ENCODE measurements at places on chromosomes 2 and 18.

- DNase-seq = no peak
Observed at GRCh38 chr2:134466141-134466540, 212.3 kb downstream of the MGAT5 start.

GRCh38 chr2:28746429-28747111, 5.1 kb upstream of the PPP1CB start:
- no peak for DNase-seq

DNA sequence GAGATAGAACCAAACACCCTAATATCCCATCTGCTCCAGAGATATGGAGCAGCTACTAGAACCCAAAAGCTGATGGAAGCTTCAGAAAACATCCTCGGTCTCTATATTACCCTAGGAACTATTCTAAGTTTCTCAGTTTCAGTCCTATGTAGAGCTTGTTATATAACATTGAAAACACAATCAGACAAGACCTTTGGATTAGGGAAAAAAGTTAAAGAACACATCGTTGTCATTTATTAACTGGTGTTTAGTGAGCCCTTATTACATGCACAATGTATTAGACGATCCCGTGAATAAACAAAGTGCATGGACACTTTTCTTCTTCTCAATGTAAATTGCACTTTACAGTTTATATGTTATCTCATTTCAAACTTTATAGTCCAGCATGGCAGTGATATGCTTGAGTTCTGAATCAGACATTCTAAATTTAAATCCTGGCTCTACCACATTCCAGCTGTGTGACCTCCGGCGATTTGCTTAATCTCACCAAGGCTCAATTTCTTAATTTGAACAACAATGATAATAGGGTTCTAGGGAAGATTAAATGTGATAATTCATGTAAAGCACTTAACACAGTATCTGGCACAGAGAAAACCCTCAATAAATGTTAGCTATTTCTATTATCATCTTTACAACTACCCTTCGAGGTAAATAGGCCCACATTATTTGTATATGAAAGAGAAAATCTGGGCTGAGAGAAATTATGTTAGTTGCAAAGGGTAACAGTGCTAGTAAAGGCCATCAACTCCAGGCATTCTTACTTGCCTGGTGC, 83.6 kb upstream of the PIK3C3 start:
- no peak for DNase-seq

DNA sequence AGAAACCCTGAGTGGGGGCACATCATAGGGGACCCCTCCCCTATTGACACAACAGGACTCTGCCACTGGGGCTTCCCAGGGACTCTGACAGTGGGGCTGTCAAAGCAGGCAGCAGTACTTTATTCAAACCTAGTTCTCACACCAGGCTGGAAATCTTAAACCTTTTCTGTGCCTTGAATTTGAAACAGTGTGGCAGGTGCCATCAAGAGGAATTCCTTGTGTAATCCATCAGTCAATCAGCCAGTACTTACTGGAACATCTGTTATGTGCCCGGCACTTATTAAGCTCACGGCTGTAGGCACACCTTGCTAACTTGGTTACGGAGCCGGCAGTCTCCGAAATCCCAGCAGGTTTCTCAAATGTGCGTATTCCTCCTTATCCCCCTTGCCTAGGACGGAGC, 12.0 kb downstream of the GLI2 start:
- DNase-seq = no peak

DNA sequence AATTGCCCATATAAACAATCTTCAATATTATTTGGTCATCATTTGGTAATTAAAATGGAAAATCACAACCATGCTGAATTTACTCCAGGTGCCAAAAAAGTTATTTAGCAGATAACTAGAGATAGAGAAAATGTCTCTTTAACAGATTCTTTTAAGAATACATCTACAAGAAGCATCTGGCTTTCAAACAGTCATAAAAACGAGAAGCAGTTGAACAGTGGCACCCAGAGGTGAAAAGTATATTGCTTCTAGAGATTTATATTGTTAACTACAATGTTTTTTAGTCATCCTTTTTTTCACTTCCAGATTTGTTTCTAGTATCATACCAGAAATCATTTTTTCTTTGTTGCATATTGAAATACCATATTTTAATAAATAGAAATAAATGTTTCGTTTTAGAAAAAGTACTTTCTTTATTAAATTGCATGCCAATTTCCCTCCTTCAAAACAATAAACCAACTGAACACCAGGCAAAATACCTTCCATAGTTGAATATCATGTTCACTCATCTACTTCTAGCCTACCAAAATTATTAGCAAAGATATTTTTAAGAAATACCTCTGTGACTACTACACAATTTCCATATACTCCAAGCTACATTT, 65.4 kb upstream of the HNRNPA3 start:
- peak; percentile 26 for DNase-seq

DNA sequence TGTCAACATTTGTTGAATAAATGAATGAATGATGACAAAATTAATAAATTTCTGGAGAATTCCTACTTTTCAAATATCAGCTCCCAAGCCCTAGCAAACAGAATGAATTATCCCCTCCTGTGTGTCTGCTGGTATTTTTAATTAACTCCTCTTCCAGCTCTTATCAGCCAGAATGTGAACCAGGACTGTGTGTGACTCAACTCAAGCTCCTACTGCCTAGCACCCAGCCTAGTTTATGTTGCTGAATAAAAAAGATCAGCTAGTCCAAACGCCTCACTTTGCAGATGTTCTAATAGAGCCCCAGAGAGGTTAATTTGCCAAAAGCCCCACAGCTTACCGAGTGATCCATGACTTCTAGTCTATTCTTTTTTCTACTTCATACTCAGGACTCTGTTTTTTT, 50.3 kb downstream of the RABL2A start:
- DNase-seq = no peak

DNA sequence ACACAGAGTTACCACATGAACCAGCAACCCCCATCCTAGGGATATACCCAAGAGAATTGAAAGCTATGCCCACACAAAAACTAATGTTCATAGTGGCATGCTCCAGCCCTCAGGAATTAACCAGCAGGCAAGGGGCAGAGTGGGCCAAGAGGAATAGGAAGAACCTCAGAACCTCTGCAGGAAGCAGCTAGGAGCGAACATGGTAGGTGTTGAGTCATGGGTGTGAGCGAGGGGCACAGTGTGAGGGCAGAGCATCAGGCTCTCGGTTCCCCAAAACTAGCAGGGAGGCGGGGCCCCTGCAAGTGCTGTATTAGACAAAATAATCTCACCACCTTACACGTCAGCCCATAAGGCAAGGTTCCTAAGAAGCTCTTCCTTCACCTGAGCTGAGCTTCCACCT, 5.6 kb upstream of the RUFY4 start:
- no peak for DNase-seq

- no peak for DNase-seq
Observed at GRCh38 chr2:26335231-26335630, 10.7 kb upstream of the SELENOI start.

DNA sequence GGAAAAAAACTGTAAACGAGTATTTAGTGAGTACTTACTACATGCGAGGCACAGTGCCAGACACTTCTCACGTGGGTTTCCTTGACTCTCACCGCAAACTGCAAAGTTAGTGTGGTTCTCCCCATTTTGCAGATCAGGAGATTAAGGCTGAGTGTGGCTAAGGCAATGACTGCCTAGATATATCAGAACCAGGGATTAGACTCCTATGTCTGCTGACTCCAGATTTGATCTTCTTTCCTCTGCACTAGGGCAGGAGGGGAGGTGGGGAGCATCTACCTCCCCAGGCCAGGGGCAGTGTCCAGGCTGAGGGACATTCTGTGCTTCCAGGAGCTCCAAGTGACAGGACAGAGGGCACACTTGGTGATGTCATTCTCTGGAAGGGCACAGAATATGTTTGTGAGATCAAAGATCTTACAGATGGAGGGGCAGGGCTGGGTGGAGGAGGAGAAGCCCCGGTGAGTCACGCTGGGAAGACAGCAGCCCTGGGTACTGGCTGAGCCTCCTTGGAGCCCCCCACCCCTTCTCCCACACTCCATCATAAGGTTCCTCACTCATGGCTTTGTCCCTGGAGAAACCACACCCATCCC, 92.4 kb downstream of the RHOB start:
- DNase-seq = no peak

GRCh38 chr2:187783446-187783845, 229.2 kb upstream of the TFPI start:
- no peak for DNase-seq

GRCh38 chr18:6994056-6994770, 123.4 kb downstream of the LAMA1 start:
- peak; percentile 22 for DNase-seq

GRCh38 chr2:145827235-145827634, 1307.3 kb upstream of the ZEB2 start:
- no peak for DNase-seq

GRCh38 chr18:4063545-4063944, 391.6 kb downstream of the DLGAP1 start:
- no peak for DNase-seq

- DNase-seq = no peak
Observed at GRCh38 chr2:8433390-8433789, 248.5 kb upstream of the ID2 start.

- DNase-seq = no peak
Observed at GRCh38 chr2:173002751-173003541, 72.7 kb upstream of the MAP3K20 start.

DNA sequence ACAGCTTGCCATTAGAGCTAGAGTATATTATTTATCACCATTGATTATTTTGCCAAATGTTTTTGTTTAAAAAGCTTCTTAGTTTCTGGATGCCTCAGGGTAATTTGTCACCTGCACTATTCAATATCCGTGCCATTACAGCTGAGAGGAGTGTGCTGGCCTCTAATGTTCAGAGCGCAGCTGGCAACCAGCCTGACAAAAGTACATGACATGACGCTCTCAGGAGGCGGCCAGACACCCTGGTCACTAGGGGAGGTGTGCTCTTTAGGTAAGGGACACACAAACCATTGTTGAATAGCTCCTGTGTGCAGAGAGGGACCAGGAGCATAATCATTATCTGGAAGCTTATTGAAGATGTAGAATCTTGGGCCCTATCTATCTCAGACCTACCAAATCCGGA, 20.3 kb downstream of the LIMS1 start:
- no peak for DNase-seq

- no peak for DNase-seq
Observed at GRCh38 chr2:71465356-71465755, 12.0 kb downstream of the DYSF start.

DNA sequence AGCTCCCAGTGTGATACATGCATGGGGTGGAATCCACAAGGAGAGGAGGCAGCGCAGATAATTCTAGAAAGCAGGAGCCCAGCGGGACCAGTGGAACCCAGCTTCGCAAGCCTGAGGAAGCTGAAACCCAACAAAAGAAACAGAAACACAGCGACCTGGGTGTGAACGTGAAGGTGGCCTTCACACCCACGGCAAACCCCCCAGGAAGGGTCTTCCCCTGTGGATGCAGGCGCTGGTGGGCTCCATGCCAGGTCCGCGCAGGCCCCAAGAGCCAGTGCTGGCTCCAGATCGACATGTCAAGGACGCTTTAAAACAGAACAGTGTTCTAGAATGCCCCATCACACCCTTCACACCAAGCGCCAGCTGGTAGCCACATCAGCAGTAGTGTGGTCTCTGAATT, 22.1 kb downstream of the KIF1A start:
- no peak for DNase-seq

- no peak for DNase-seq
Observed at GRCh38 chr2:214104967-214105366, 305.9 kb upstream of the VWC2L start.

- DNase-seq = peak; percentile 60
Observed at GRCh38 chr2:65456064-65456463, 23.7 kb upstream of the SPRED2 start.

DNA sequence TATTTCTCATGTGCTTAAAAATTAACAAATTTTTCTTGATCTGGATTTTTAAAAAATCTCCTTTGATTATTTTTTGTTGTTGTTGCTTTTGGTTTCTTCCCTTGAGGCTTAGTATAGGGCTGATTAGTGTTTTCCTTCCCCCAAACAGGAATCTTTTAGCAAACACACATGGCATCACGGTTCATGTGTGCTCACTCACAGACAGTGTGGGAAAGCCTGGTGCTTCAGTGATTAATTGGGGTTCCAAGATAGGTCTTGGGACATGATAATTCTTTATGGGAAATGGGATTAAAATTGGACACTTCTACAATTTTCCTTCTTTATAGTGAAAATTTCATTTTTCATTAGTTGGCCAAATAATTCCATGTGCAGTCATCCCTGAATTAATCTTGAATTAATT, 153.9 kb upstream of the SOX11 start:
- no peak for DNase-seq

DNA sequence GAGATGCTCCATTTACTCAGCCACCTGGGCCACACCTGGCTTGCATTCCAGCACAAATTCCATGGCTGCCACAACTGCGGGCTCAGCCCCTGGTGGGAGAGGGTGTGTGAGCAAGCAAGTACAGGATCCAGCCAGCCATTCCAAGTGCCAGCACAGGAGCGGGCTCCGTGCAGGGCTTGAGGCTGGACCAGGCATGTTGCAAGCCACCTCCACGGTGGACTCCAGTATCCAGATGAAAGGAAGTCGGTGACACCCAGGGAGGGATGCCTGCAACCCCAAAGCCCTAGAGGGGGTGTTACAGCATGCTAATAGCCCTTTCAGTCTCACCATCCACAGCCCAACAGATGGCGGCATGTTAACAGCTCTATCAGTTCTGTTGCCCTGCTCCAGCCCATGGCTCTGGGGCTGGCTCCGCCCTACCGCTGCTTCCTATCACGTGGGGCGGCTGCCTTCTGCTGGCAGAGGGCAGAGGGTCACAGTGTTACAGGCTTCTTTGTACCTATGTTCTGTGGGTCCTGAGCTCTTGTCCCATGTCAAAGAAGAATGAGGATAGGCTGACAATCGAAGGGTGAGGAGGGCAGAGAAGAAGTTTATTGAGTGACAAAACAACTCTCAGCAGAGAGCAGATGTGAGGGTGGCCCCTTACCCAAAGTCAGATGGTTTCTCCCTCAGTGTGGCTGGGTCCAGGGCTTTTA, 11.7 kb upstream of the GORASP2 start:
- DNase-seq = no peak

DNA sequence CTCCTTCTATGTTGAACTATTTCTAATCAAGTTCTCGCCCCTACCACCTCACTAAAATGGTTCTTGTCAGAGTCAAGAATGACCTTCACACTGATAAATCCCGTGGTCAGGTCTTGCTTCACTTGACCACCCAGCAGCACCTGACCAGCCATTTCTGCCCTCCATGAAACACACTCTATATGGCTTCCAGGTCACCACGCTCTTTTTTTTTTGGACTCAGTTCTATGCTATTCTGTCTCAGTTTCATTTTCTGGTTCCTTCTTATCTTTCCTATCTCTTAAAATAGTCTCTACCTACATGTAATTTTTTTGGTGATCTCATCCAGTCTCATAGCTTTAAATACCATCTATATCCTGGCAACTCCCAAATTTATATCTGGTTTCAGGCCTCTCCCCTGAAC, 11.4 kb downstream of the EIF2AK3 start:
- no peak for DNase-seq

DNA sequence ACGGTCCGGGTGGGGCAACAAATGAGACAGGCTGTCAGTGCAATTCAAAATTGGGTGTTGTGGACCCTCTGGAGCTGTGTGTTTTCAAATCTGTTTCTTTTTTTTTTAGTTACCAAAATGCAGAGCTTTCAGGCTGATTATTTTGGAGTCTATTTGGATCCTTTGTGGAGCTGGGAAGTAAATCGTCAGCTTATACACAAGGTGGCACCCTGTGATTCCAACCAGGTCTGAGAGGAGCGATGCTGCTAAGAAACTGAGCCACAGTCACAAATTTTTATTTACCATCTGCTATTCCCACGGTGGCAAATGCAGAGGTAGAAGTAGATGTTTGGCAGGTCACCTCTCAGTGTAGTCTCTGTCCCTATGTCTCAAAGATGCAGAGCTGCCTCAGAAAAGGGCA, 3.8 kb upstream of the EPC2 start:
- DNase-seq = no peak

GRCh38 chr2:181426672-181427071, 30.5 kb upstream of the ITGA4 start:
- DNase-seq = no peak

Data from AG08396 (cell line).